ENCODE measurements at places on chromosomes 1 and 21.

DNA sequence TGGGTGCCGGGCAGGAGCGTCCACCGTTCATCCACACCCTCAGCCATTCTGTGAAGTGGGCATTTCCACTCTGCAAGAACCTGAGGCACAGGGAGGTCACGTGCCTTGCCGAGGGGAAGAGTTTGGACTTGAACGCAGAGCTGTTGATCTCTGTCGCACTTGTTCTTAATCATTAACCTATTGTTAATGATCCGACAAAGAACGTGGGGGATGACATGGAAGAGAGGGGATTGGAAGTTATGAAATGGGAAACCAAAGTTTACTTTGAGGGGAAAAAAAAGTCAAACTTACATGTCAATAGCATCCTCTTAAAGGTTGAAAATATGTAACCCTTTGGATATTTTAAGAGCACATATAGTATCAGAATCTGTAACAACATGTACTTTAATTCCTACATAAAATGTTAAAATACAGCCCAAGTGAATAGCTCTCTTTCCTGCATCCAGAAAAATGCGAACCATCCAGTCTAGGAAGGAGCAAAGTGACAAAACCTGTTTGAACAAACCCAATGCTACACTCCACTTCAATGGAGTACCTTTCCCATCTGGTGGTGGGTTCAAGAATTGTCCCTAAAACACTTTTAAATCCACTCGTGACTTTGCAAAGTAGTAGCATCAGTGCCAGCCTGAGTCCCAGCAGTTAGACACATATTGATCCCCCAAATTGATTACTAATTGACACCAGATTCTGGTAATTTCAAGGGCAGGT, 75.5 kb downstream of the SETD4 start:
- DNase-seq = no peak

DNA sequence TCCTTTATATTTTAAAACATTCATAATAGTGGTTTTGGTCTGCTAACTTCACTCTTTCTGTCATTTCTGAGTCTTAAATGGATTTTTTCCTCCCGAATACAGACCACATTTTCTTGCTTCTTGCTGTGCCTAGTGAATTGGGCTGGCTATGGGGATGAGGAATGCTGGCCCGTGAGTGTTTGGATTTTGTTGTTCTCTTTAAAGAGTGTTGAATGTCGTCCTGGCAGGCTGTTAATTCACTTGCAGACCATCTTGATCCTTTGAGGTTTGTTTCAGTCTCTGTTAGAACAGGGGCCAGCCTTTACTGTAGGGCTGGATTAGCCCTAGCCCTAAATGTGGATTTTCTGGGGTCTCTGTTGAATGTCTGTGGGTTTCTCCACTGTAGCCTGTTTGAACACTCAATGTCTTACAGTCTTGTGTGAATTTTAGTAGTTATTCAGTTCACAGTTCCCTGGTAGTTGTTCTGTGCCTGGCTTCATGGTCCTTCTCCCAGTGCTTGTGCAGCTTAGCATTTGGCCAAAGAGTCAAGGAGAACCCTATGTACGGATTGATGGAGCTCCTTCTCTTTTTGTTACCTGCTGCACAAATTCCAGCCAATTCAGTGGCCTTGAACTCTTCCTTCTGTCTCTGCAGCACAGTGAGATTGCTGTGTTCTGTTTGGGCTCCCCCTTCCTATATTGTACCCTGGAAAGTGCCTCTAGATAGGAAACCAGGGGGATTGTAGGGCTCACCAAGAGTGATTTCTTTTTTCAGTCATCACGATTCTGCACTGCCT, 95.7 kb downstream of the DYRK1A start:
- DNase-seq = no peak

- DNase-seq = no peak
Measured at GRCh38 chr1:219938706-219939105, 10.3 kb upstream of the SLC30A10 start.

- no peak for DNase-seq
Measured at GRCh38 chr1:168786476-168787330, 57.7 kb upstream of the DPT start.

DNA sequence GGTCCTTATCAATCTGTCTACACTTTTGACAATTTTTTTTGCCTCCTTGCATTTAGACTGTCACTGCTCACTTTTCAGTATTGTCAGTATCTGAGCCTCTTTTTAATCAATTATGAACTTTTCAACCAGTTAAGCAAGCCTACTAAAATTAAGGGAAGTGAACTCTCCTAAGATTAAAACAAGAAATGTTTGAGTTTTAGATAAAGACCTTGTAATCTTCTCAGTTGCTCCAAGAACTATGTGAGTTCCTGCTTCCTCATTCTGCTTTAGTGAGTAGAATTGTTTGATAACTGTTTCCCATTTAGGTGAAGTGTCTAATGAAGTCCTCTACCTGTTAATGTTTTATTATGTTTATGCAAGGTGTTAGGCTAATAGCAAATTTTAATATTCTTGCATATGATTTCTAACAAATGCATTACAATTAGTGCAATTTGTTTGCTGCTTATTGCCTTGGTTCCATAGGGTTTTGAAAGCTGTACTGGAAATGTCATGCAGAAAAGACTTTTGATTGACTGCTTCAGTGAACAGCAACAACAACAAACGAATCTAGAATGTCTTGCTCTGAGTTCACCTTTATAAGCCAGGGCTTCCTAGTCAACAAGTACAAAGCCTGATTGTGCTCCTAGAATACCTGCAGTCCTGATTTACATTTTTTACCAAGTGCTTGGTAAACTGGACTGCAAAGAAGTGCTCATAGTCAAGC, 40.9 kb downstream of the PLA2G4A start:
- no peak for DNase-seq

- DNase-seq = no peak
Measured at GRCh38 chr21:33168886-33169285, 60.9 kb upstream of the IFNAR2 start.

GRCh38 chr1:179779645-179780272, 36.7 kb downstream of the FAM163A start:
- no peak for DNase-seq

DNA sequence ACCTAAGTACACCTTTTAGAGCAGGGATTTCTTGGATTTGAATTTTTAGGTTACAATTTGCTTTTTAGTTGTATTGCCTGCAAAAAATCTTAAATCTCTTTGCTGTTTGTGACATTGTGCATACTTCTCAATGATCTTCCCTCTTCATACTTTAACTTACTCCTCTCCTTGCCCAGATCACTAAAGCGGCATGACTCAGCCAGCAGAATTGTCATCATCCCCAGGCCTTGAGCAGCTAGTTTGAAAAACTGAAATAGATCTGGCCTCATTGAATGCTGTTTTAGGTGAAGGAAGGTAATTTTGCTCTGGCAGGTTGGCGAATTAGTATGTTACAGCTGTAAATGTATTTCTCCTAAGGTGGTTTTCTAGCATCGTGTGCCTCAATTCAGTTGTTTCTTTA, 145.9 kb downstream of the RYR2 start:
- no peak for DNase-seq

DNA sequence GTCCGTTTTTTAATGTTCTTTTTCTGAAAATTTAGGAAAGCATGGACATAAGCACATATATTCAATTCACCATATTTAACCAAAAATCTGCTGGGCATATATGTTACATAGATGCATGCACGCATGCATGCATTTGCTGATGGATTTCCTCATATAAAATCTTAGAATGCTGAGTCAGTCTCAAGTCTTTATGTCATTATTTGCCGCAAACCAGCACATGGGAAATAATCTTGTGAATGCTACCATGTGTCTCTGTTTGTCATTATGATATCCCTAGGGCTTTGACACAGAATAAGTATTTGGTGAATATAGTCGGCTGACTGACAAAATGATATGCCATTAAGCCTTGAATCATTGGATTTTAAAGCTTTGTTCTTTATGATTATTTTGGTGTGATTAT, 776.5 kb downstream of the KCNT2 start:
- no peak for DNase-seq

DNA sequence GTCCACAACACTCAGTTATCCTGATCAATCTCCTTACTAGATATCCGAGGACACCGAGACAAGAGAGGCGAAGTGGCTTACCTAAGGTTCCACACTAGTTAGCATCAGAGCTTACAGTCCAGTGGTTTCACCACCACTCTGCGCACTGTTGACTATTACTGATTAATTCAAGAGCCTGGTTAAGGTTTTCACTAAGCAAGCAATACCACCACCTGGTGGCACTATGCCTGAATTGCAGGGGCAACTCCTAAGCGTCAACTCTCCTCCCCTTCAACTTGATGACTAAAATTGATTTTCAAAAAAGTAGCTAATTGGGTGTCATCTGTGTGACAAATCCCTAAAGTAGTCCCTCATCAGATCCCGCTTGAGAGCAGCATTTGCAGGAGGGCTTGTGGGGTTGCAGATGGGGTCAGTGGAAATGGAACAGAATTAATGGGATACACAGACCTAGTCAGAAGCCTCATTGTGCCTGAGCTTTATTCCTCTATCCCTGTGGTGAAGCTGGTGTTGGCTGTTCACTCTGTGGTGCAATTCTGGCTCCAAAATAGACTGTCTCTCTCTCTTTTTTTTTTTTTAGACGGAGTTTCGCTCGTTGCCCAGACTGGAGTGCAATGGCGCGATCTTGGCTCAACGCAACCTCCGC, 9.1 kb downstream of the TTC22 start:
- DNase-seq = no peak

- no peak for DNase-seq
Measured at GRCh38 chr1:161497961-161498360, 7.3 kb upstream of the FCGR2A start.

DNA sequence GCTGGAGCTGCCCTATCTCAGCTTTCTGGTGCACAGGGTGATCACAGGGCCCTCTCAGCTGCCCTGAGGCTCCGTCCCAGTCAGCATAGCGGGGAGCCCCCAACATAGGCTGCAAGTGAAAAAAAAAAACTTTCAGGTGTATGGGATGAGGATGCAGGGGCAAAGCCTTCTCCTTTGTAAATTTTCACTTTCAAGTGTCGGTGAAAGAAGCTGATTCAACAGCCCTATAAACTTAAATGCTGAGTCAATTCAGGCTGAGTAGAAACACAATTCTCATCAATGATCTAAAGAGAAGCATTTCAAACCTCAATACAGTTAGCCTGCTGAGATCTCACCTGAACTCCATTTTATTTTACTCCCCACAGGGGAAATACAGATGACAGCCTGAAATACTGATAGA, 171.2 kb downstream of the SEC16B start:
- DNase-seq = no peak

GRCh38 chr1:193952778-193953374, 766.5 kb upstream of the B3GALT2 start:
- DNase-seq = no peak

- no peak for DNase-seq
Measured at GRCh38 chr1:106619827-106620134, 436.7 kb upstream of the PRMT6 start.

DNA sequence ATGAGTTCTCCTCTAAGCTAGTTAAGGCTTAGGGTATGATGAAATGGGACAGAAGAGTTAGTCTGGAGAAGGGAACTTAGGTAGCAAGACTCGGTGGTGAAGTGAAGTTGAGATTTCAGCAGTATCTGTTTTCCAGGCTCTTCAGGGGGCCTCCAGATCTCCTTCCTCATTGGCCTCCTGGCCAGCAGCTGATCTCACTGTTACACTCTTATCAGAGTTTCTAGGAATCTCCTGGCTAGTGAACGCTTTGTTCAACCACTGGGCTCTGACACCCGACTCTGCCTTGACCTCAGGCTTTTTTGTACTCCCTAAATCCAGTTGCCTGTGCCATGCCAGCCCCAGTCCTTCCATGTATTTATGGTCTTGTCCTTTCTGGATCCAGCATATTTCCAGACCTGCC, 311.0 kb downstream of the ASTN1 start:
- no peak for DNase-seq

DNA sequence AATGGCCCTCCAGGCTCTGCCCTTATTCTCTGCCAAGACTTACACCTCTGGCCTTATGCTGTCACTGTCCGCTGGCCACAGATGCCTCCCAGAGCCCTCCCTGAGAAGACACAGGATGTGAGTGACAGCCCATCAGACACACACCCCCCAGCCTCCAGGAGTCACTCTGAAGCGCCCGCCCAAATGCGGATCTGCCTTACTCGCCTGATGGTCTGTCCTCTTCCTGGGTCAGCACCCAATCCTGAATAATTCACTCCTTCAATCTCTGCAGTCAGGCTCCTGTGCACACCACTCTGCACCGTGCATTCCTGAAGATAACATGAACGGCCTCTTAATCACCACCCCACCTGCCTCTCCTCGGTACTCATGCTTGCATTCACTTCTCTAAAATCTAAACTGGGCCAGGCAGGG, 14.7 kb downstream of the CLSTN1 start:
- no peak for DNase-seq

- DNase-seq = no peak
Measured at GRCh38 chr1:195697130-195697529, 911.1 kb downstream of the KCNT2 start.

GRCh38 chr1:218772575-218772974, 401.1 kb upstream of the LYPLAL1 start:
- DNase-seq = no peak

- peak; percentile 44 for DNase-seq
Measured at GRCh38 chr1:76074321-76075187, at the start of gene ST6GALNAC3. TSS of gene ST6GALNAC3 (plus strand) at chr1:76074746.

DNA sequence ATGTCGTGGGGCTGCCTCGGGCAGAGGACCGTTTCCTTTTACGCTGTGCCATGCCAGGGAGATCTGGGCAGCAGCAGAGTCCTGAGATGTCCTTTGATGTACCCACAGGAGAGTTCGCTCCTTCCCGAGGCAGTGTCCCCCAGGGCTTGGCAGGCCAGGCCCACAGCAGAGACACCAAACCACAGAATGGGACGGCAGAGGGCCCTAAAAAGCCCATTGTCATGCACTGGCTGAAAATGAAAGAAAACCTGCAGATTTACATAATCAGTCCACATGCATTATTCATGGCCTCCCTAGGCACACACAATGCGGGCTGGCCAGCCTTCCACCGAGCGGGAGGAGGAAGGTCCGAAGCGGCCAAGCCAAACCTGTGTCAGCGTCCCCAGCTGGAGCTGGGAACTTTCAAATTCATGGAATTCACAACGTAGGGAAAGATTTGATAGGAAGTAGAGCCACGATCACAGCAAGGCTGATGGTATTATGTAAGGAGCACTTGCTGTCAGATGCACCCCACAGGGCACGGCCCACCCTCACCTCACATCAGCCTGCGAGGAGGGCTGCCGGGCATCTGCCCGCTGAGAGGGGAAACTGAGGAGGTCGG, 25.3 kb upstream of the EFHD2 start:
- DNase-seq = peak; percentile 62

- DNase-seq = no peak
Measured at GRCh38 chr21:42527489-42528158, 14.0 kb downstream of the SLC37A1 start.

DNA sequence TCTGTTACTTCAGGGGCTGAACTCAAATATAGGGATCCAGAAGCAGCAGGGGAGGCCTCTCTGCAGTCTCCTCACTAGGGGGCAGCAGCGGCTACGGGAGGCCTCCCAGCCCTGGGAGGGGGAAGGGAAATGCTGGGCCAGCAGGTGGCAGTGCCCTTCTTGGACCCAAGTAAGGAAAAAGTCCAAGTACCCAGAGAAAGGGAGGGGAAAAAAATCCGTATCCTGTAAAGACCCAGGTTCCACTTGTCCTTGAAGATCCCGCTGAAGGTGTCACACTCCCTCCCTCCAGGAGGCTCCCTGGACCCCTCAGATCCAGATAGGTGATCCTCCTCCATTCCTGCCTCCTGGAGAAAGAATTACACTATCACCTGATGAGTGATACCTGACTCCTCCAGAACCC, 14.1 kb upstream of the NUAK2 start:
- peak; percentile 67 for DNase-seq

Measured in GM19239 (cell line).